ENCODE measurements at places on chromosomes 2 and 18.
A peak's percentile ranks its signal among the peaks of the same experiment; 100 is the strongest.

GRCh38 chr2:83340424-83340823 lies 1118.7 kb downstream of the SUCLG1 start:
- DNase-seq = no peak

- DNase-seq = no peak
Observed at GRCh38 chr2:125456693-125457363, 1199.1 kb upstream of the GYPC start.

GRCh38 chr2:161426455-161426921 lies 10.4 kb downstream of the TBR1 start:
- no peak for DNase-seq

- DNase-seq = no peak
Observed at GRCh38 chr2:26615860-26616705, 25.1 kb downstream of the CIB4 start.

- no peak for DNase-seq
Observed at GRCh38 chr2:122174061-122174460, 418.6 kb downstream of the TSN start.

DNA sequence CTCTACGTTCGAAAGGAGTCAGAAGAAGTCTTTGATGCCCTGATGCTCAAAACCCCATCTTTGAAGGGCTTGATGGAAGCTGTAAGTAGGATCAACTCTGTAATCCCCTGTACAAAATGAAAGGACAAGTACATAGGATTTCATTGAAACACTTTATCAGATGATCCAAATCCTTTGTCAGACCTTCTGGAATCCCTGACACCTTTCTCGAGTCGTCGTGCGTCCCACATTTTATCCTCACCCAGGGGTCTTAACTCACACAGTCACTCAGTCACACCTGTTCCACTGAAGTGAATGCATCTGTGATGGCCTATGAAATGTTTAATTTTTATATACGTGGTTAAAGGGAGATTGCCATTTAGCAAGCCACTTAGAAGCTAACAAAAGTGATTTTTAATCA lies 44.8 kb downstream of the GRHL1 start:
- DNase-seq = no peak

DNA sequence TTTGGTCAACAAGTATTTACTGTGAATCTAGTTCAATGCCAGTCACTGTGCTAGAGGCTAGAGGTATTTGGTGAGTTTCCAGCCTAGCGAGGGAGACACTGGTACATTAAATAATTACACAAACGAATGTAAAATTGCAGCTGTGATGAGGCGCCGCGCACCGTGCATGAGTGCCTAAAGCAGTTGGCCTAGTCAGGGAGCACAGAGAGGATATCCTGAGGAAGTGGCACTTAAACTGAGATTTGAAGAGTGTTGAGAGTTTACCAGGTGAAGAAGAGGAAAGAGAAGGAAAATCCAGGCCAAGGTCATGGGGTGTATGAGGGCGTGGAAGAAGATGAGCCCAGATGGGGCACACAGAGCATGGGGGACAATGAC lies 157.6 kb upstream of the NDUFV2 start:
- no peak for DNase-seq

- DNase-seq = no peak
Observed at GRCh38 chr2:129458436-129458835, 521.0 kb upstream of the RAB6C start.

DNA sequence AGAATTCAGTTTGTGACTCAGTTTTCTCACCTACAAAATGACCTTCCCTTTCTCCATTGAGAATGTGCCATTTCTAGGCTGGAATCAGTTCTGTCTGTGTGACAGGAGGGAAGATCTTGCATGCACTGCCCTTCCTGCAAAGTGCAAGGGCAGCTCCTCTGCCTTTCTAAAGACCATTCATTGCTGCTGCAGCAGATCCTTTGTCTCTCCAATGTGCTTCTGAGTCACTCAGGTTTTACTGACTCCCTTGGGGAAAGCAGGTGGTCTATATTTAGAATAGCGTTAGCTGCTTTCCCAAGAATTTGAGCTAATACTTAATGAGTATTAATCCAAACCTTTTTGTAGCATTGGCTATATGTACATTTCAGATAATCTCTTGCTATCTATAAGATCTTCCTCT lies 62.5 kb downstream of the DAW1 start:
- DNase-seq = no peak

- no peak for DNase-seq
Observed at GRCh38 chr18:69838620-69839411, 108.9 kb downstream of the CD226 start.

DNA sequence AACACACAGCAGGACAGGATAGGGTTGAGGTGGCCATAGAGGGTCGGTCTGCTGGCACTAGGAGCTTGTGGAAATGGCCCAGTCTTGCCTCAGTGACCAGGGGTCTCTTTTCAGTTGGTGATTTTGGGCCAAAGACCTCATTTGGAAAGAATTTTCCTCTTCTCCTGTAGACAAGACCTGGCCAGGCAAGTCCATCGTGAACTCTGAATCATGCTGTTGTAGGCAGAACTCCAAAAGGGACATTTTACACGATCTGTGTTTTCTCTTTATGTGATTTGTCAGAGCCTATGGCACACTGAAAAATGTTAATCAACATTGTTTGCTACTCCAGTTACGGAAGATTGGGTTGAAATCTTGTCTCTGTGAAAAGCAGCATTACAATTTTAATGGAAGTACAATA lies 126.1 kb upstream of the PXDN start:
- no peak for DNase-seq

DNA sequence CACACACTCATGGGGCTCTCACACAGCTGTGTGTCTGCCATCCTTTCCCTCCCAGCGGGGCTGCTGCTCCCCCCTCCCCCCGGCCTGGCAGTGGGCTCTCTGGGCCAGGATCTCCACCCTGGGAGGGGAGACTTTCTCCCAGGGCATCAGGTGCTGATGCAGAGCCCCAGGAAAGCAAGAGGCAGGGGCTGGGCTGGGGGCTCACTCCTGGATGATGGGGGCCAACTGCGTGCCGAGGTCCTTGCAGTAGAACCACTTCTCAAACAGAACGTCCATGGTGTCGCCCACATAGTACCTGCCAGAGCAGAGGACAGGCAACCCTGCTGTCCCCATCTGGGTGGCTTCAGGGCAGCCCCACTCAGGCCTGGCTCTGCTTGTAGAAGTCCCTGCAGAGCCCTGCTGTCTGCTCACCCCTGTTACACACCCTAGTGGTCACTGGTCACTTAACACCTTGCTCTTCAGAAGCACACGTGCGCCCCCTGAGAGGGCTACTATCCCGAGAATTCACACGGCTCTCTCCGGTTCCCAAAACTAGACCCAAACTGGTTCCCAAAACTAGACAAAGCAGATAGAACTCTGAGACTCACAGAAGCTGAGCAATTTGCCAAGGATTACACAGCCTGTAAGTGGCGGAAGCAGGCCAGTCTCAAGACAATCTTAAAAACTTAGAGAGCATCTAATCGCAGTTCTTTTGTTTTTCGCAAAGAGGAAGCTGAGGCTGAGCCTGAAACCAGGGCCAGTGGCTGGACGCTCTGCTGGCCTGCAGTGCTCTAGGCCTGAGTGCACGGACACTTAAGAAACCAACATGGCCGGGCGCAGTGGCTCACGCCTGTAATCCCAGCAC lies 6.6 kb upstream of the OXER1 start:
- DNase-seq = no peak

DNA sequence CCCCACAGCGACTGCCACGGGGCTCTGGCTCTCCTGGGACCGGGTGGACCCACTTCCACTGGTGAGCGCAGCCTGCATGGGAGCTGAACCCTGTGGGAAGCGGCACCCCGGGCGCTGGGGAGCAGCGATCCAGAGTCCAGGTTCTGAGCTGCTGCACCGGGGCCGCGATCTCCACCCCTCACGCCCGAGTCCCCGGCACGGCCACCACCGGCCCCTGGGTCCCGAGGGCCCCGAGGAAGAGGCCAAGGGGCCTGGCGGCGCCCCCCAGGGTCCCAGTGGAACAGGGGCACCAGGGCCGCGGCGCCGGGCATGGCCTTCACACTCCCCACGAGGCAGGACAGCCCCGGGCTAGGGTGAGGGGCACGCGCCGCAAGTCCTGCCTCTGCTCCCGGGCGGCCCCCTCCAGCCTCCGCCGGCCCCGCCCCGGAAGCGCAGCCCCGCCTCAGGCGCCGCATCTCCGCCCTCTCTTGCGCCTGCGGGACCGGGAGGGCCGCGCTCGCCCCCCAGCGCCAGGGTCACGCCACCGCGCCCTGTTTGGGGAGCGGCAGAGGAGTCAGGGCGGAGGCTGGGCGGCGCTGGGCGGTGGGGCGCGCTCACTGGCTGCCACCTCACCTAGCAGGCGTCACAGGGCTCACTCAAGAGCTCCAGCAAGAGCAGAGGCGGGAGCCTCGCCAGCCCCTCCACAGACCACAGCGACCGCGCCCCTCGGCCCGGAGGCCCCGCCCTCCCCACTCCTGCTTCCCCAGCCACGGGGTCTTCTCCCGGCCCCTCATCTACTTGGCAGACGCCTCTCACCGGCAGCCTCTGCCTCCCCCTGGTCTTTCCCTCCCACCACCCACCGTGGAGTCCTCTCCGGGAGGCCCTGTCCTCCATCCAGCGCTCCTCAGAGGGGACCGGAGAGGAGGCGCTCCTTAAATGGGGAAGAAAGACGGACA lies 26.8 kb downstream of the THAP4 start:
- DNase-seq = peak; percentile 66

DNA sequence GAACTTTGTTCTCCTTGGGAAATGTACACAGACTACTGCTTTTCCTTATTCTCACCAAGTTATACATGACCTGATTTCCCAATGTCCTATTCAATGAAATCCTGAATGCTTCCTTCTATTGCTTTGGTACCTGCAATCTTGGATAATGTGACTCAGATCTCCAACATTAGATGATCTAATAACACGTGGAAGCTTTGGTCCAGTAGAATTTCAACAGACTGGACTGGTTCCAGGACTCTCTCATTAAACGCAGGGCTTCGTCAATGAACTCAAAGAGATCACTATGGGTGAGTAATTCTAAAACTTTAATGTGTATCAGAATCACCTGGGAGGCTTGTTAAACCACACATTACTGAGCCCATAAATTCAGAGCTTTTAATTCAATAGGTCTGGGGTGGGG lies 413.6 kb upstream of the KCNH7 start:
- DNase-seq = no peak

GRCh38 chr2:138510319-138510718 lies 8.7 kb downstream of the SPOPL start:
- no peak for DNase-seq

- DNase-seq = no peak
Observed at GRCh38 chr18:22165049-22165602, 4.3 kb upstream of the GATA6 start.

GRCh38 chr2:71944183-71944550 lies 203.5 kb downstream of the CYP26B1 start:
- no peak for DNase-seq

- DNase-seq = no peak
Observed at GRCh38 chr18:67331857-67332256, 184.7 kb downstream of the DSEL start.

GRCh38 chr2:226860087-226860486 lies 24.2 kb downstream of the RHBDD1 start:
- DNase-seq = no peak

- no peak for DNase-seq
Observed at GRCh38 chr2:142290931-142291330, 160.1 kb upstream of the LRP1B start.

DNA sequence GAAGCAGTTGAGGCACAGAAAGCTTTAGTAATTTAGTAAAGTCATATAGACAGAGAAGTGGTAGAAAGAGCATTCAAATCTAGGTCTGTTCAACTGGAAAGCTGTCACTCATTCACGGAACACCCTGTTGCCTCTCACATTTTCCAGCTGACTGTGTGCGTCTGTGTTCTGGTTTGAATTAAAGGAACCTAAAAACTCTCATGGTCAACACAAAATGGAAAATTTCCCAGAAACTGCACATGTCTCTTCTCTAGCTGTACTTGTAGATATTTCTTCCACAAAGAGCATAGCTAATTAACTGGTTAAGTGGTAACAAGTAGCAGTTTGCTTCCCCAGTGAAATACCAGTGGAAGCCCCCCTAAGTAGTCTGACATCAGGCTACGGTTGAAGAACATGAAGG lies 390.8 kb downstream of the TGIF1 start:
- DNase-seq = no peak

GRCh38 chr2:43619511-43619910 lies 17.5 kb upstream of the PLEKHH2 start:
- DNase-seq = no peak

- DNase-seq = peak; percentile 23
Observed at GRCh38 chr2:217632043-217632442, 370.8 kb downstream of the TNS1 start.

DNA sequence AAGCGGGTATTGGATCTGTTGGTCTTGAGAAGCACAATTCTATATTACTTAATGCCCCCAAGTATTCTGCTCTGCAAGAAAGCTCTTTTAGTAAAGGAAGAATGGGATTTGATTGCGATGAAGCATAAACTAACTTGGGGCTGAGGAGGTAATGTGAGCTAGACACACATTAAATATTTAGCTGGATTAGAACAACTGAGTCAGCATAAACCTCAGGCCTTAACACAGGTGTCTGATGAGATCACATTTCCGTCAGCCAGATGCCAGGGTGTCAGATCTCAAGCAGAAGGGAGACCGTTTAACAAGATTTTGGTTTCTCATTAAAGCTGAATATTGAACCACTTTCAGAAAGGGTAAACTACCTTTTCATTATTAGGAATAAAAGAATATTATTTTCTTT lies 94.5 kb downstream of the GYPC start:
- no peak for DNase-seq

DNA sequence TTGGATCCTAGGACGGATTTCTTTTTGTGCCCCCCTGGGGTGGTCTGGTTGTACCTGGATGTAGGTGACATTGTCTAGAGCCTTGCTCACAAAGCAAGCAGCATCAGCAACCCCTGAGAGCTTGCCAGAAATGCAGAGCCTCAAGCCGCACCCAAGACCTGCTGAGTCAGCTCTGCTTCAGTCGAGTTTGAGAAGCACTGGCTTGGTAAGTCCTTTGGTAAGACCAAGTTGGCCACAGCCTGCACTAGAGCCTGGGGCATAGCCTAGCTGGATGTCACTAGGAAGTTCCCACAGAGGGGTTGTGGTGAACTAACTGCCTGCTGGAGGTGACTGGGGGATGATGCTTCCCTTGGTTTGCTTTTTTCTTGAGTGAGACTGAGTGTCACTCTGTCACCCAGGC lies 6.2 kb downstream of the ABCG5 start:
- no peak for DNase-seq

DNA sequence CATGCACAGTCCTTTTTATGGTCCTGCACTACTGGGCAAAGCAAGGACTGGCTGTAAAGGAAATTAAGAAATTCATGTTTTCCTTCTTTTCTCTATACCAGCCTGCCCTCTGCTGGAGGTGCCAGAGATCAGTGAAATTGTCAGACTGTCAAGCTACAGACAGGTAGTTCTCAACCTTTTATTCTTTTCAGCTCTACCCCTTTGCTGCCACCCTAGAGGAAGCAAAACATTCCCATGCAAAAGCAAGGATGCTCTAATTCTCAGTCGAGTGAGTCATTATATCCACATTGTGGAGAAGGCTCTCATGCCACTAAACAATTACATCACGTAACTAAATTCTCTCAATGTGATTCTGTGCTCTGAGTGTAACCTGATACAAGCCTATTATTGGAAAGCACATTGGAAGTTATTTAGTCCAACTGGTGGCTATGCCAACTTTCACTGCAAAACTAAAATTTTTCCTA lies 25.0 kb upstream of the RAPGEF4 start:
- DNase-seq = peak; percentile 11

GRCh38 chr2:43438342-43438741 lies 157.5 kb downstream of the THADA start:
- no peak for DNase-seq

- no peak for DNase-seq
Observed at GRCh38 chr2:100178085-100178788, 35.8 kb upstream of the AFF3 start.

GRCh38 chr18:28432339-28432738 lies 255.4 kb upstream of the CDH2 start:
- DNase-seq = no peak

- no peak for DNase-seq
Observed at GRCh38 chr18:22933966-22934423, 867 bp downstream of the RBBP8 start.

All from globus pallidus (tissue), 1 donor.